ENCODE measurements at places on chromosomes 7 and 10.

DNA sequence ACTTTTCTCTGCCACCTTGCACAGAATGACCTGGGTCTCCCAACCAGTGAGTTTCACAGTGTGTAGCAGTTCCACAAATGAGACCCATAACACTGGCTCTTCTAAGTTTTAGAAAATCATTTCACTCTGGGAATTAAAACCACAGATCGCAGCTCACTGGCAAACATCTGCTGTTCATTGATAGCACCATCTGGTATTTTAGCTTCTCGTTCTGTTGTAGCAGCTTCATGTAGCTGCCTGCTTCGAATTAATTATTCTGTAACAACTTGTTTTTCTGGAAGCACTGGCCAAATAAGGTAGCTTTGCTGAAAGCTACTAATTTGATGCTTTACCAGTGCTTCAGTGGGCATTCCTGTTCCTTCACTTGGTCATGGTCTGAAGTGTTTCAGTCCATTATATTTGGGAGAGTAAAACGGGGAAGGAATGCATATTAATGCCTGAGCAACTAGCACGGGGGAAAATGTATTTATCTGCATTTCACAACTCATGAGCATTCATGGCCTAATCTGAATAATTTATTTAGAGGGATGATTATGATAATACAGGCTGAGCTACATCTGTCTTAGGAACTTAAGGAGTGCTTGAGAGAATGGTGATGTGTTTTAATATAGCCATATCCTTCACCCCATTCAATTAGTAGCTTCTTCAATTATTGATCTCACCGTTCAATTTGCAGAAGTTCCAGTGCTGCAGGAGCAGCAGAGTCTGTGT is 447.4 kb downstream of the XPNPEP1 start:
- DNase-seq, result no peak

DNA sequence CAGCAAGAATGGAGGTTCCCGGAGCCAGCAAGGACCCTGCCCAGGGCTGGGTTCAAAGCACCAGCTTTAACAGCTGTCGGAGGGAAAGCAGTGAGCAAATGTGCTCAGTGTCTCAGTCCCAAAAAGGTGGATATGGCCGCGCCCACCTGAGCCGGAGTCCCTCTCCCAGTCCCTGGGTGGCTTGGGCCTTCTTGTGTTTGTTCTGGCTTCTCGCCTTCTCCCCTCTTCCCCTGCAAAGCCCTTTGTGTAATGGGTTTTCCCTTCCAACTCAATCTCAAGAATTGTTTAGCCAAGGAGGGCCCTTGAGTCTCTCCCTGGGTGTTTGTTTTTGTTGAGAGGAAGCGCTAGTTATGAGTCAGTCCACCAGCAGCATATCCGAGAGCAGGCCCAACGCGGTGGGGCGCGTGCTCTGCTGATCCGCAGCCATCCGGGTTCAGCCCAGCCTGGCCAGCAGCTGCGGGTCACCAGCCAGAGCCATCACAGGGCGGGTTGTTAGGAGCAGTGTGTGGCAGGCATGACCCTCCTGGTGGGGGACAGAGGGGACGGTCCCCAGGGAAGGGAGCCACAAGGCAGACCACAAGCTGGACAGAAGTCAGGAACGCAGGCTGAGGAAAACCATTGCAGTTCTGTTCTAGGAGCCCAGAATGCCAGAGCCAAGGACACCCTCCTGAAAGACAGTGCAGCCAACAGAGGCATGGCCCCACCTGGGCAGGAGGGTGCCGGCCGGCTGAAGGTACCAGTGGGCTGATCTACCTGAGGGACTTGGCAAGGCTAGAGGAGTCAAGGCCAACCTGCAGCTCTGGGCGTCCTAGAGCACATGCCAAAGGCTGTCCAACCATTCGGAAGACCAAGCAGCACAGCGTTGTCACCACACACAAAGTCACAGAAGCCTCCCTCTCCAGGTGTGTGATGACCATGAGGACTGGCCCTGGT is 21.3 kb downstream of the CALML3 start:
- DNase-seq, result no peak

DNA sequence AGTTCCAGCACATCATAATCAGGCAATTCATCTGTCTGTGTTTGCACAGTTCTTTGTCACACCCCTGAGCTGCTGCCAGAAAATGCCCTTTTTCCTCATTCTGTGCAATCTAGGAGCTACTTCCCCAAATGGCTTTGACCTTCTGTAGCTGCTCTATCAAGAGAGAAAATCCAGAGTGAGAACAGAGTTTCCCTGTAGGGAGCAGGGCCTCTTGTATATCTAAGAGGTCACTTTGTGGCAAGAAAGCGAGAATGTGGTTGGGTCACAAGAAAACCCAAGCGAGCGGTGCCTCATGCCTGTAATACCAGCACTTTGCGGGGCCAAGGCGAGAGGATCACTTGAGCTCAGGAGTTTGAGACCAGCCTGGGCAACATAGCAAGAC is 24.3 kb downstream of the SLC29A3 start:
- DNase-seq, result no peak

GRCh38 chr10:3671386-3671955 is 113.5 kb downstream of the KLF6 start:
- no peak for DNase-seq

- DNase-seq, result no peak
Observed at GRCh38 chr7:123643495-123644441, 11.9 kb upstream of the LMOD2 start.
